Foreskin fibroblast (primary cell): ENCODE measurements at places on chromosomes 3 and 15.
A peak's percentile ranks its signal among the peaks of the same experiment; 100 is the strongest.

- no peak for DNase-seq
Observed at GRCh38 chr15:70240820-70241430, 143.2 kb upstream of the TLE3 start.

GRCh38 chr3:13077431-13078162, 4.4 kb upstream of the IQSEC1 start:
- peak; percentile 22 for DNase-seq

DNA sequence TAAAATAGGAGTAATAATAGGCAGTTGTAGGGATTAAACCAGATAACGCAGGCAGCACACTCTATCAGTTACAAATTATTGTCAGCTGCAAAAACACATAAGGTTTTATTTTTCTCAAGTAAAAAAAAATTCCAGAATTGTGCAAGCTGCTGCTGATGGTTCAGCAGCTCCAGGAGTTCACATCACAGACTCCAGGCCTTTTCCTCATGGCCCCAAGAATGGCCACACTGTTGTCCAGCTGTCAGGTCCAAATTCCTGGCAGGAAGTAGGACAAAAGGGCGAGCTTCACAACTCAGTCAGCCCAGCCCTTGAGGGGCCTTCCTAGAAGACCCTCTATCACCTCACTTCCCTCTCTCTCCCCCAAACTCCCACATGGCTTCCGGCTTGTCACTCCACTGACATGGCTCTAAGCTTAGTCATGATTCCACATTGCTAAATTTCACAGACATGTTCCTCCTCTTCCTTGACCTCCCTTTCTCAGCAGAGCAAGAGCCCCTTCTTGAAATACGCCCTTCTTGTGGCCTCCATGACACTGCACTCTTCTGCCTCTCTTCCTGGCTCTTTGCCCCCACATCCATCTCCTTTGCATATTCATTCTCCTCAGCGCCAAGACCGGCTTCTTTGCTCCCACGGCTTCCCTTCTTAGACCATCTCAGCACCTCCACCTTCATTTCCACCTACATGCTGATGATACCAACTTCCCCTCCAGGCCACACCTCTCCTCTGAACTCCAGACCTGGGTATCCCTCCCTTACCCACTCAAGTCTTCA, 27.4 kb upstream of the FAM174B start:
- DNase-seq, result no peak

DNA sequence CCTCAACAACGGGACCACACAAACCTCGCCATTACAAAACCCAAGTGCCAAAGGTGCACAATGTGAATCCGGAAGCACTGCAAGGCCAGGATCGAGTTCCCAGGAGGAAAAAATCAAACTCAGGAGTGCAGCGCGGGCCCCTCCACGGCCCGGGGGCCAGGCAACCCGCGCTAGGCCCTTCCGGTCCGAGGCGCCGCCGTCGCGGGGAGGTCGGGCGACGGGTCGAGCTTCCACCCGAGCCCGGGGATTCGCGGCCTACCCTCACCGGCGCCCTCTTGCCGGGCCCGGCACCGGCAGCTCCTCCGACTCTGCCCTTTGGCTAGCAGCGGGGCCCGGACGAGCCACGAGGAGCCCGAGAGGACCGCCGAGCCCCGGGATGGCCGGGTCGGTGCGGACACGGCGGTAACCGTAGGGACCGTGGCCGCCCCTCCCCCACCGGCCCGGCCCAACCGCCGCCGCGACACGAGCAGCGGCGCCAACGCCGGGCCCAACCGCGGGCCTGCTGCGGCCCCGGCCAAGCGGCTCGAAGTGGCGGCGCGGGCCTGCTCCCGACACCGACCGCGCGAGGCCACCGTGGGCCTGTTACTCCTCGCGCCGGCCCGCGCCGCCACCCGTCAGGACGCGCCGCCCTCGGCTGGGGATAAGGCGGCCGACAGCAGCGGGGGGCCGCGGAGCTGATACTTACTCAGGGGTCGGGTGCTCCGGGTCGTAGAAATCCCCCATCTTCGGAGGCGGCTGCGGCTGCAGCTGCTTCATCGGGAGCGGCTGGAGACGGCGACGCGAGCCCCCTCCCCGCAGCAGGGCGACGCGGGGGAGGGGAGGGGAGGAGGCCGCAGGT, 525 bp downstream of the SETD2 start:
- DNase-seq, result peak; percentile 53

DNA sequence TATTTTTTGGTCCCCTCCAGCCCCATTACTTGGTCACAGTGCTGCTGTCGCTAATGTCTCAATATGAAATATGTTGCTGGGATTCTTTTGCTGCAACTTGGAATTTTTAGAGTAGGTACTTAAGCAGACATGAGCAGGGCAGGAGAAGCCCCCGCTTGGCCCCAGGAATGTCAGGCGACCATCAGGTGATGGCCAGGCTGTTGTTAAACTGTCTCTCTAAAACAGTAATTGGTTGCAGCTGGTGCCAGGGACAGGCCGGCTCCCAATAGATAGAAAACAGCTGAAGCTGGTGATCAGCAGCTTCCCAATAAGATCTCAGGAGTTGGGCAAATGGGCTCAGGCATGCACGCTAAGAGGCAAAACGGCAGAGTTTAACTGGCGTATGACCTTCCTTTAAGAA, 329.9 kb upstream of the TBL1XR1 start:
- DNase-seq, result no peak

GRCh38 chr15:64806509-64806908, 18.9 kb downstream of the PIF1 start:
- DNase-seq, result no peak

DNA sequence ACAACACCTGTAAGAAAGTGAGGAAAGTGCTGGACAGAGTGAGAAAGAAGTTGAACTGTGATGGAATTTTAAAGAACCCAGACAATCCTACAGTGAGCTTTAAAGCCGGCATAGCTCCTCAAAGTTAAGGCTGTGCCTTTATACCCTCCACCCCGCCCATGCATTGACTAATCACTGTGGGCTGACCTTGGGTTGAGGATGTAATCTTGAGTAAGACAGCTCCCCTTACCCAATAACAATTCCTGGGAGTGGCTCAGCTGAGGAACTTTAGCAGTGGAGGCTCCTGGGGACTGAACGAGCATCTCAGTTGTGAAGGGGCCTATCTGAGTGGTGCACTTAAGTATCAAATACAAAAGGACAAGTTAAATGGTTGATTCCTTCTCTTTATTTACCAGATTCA, 35.7 kb upstream of the ZNF770 start:
- no peak for DNase-seq

DNA sequence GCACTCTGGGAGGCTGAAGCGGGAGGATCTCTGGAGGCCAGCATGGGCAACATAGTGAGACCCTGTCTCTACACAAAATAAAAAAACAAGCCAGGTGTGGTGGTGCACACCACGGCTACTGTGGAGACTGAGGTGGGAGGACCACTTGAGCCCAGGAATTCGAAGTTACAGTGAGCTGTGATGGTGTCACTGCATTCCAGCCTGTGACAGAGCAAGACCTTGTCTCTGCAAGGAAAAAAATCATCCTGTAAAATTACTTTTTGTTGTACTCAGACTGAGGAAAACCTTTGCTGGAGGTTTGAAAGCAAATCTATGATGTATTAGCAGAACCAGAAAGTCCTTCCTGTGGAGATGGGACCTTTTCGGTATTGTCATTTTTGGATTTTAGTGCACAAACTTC, 63.3 kb downstream of the ATP1B3 start:
- no peak for DNase-seq

DNA sequence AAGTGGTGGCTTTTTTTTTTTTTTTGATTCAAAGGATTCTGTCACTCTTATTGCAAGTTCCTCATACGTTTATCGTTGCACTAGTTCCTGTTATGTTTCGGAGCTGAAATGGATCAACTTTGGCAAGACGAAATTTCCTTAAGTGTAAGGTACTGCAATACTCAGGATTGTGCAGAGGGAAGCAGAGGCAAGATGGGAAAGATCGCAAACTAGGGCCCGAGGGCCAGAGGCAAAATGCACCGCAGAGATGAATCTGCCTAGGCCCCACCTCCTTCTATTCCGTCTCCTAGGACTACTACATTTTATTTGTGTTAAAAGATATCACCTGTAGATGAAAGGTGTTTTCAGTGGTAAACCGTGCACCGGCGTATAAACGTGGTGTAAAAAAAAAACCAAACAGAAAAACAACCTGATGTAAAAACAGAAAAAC, 331 bp downstream of the RNU6-1 start:
- peak; percentile 73 for DNase-seq

- DNase-seq, result peak; percentile 50
Observed at GRCh38 chr3:150391161-150391560, 16.9 kb upstream of the TSC22D2 start.

DNA sequence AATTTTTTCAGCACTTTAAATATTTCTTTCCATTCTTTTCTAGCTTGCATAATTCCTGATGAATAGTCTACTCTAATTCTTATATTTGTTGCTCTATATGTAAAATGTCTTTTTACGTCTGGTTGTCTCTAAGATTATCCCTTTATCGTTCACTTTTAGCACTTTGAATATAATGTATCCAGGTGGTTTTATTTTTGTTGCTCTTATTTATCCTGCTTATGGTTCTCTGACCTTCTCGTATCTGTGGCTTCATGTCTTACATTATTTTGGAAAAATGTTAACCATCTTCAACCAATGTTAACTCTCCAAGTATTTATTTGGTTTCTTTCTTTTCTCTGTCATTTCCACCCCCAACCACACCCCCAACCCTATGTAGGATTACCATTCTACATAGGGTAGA, 30.0 kb upstream of the RFX7 start:
- no peak for DNase-seq

DNA sequence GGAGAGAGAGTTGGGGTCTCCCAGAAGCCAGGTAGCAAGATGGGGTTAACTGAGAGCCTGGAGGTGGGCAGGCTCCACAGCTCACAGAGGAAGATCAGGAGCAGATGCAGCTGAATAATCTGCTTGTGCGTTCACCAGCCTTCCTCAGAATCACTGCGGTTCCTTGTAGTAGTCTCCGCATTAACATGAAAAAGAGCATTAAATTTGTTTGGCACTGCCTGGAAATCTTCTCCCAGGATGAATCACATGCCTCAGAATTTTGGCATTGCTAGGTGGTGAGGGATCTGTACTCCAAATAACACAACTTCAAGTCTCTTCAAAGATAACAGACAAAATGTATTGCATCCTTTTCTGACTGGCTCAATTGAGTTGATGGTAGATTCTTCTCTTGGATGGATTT, 700.6 kb upstream of the ARRDC4 start:
- DNase-seq, result no peak

DNA sequence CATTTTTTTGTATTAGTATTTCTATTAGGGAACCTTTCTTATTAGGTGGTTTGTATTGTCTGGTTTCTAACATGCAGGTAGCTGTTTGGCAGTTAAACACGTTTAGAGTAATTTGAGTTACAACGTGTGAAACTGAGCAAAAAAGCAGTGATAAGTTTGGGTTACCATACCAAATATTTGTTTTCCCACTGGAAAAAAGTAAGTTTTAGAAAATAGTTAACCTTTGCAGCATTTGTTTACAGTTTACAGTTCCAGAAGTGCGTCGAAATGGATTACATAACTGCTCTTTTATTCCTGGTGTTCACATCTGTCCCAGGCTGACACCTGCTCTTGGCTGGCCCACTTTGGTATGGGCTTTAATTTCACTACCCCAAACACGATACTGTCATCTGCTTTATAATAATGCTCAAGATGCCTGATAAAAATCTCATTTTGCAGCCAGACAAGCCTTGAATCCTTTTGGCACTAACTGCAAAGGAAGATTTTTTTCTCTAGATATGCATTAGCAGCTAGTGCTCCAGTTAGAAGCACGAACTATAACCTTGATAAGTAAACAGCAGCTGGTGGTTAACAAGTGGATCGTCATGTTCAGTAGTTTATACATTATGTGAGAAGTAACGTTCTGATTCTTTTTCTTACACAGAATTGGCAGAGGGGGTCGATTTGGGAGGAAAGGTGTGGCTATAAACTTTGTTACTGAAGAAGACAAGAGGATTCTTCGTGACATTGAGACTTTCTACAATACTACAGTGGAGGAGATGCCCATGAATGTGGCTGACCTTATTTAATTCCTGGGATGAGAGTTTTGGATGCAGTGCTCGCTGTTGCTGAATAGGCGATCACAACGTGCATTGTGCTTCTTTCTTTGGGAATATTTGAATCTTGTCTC, 5.3 kb downstream of the EIF4A2 start:
- no peak for DNase-seq

- peak; percentile 61 for DNase-seq
Observed at GRCh38 chr3:196639483-196640296, at the start of gene NRROS. TSS of gene NRROS (plus strand) at chr3:196639694. CDS start at chr3:196654540, 14,846 bp downstream.

DNA sequence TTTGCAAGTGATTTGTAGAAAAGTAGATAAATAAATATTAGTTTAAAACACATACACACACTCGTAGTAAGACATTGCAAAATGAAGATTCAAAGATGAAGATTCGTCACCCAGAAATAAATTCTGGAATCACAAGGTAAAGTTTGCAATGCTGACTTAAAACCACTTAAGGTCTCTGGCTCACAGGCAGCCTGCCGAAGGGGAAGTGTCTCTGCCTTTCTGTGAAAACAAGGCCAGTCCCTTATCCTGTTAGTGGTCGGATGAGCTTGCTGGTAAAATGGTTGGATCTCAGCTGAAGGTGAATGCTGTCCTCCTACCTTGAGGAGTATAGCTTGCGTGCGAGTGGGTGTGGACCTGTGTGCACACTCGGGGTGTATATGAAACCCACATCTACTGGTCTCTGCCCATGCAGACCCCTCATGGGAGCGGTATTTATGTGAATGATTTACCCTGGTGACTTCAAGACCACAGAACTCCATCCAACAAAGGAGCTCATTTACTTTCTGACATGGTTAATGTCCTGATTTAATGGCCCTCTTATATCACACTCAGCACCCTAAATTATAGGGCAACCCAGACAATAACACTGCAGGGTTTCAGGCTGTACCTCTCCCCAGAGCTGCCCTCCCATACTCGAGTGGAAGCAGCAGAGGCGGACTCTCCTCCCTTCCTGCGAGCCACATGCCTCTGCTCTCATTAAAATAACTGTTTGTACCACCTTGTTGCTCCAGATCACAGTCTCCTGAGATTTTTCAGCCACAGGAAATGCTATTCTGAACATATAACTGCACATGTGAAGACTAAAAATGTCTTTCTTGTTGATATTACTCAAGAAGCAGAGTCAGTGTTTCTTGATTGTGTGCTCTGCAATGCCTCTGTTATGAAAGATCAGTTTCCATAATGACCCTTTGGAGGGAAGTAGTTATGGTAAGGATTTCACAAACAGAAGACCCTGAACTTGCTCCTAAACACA, 45.9 kb upstream of the ALDH1A3 start:
- no peak for DNase-seq
